ENCODE measurements at places on chromosomes 3 and 15.

GRCh38 chr3:150314248-150315004 lies 93.7 kb upstream of the TSC22D2 start:
- DNase-seq, result no peak

- DNase-seq, result no peak
Measured at GRCh38 chr3:53518495-53518981, 24.1 kb downstream of the CACNA1D start.

DNA sequence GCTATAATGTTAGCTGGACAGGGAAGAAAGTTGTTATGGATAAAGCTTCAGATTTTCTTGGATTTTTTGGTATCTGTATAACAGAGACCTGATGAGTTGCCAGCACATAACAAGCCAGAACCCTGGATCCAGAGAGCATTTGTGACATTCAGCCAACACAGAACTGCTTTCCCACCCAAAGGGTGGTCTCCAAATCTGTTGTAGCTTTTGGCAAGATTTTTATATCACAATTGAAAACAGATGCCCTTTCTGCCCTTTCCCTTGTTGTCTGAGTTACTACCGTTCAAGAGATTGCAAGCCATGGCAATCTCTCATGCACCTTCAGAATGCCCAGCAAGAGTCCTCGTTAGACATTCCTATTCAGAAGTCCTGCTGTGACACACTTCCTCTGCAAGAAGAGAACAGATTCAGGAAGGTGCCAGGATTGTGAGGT lies 107.6 kb upstream of the FGF7 start:
- no peak for DNase-seq

DNA sequence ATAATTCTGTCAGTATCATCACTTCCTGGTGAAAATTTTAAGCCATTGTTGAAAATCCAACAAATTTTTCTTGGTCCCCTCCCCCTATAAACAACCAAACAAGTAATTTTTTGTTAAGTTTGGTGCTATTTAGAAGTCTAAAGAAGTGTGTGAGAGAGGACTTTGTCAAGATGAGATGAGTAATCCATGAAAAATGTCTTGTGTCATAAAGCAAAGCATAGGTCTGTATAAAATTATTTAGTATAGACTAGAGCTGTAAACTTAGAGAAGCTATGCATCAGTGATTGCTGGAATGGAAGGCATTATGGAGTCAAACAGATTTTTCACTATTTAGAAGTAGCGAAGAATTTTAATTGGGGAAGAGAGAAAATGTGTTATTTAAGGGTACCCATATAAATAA lies 31.4 kb downstream of the MAPK6 start:
- DNase-seq, result no peak

GRCh38 chr15:35061161-35061824 lies 23.8 kb downstream of the NANOGP8 start:
- DNase-seq, result peak; percentile 34

DNA sequence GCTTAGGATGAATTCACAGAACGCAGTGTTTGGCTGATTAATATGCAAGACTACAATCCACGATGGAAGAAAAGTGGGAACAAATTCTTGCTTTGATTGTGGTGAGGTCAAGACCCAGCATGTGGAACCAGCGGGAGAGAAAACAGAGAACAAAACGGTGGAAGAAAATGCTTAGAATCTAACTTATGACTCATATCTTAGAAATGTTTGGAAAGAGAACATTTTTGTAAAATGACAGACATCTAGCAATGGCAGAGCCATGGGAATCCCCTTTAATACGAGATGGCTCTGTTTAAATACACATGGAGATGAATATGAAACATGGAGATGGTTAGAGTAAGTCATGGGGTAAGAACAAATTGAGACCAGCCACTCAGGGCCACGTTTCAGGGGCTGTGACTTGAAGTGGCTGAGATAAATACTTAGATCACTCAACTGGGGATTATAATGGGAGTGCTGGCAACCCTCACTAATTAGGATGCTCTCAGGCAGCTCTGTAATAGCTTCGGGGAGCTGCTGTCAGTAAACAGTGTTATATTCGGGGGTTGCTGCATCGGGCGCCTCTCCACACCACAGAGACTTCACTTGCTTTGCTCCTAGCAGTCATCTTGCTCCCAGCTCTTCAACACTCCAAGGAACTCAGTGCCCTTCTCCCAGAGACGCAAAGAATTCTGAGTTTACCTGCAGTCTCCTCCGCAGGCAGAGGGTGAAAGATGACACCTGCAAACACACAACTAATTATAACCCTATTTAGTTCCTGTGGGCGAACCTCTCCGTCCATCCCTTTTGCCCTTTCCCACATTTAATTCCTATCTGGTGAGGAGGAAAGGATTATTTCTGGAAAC lies 68.0 kb upstream of the ONECUT1 start:
- DNase-seq, result no peak

DNA sequence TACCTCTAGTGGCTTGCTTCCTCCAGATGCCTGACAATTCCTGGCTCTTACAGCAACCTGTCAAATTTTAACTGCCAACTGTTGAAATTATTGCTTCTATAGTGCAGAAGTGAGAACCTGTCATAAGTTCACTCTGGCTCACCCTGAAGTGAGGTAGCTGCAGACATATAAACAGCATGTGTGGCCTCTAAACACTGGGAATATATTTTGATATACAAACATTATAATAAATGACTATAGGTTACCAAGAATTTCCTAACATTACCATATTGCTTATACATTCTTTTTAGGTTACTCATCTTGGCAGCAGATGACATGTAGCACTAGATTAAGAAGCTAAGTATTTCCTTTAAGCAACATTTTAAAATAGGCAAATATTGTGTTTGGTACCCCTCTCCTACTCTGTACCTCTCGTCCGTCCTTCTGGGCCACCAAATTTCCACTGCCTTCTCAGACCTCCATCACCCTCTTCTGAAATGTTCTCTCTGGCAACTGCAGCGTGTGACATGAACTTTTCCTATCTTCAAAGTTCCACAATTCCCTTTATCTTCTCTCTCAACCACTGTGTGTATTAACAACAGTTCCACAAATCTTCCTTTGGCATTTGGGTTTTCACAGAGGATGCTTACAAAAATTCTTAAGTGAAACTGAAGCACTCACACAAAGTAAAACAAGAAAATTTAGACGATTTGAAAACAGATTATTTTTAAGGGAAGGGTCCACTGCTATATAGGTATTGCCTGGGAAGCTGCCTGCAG lies 15.3 kb upstream of the XXYLT1 start:
- no peak for DNase-seq

DNA sequence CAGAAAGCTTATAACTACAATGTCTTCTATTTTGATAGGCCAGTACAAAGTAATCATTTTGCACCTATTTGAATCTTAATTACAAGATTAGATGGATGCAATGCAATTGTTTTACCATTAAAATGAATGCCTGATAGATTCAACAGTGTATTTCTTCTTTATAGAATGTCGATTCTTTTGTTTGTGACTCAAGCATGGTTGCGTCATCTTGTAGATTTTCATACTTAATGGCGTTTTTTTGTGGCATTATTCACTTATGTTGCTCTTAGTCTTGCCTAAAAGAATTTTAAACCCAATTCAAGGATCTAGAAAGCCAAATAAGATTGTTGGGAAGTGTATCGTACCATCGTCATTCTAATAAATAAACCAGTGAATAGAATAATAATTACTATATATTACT lies 21.4 kb downstream of the ZBTB38 start:
- DNase-seq, result no peak

GRCh38 chr15:39868396-39868795 lies 51.7 kb downstream of the GPR176 start:
- DNase-seq, result no peak

GRCh38 chr3:20246662-20247061 lies 60.7 kb upstream of the SGO1 start:
- DNase-seq, result no peak

GRCh38 chr3:15581471-15582394 lies 19.6 kb downstream of the HACL1 start:
- no peak for DNase-seq

GRCh38 chr15:69725957-69726356 lies 273.3 kb downstream of the RPLP1 start:
- DNase-seq, result no peak

DNA sequence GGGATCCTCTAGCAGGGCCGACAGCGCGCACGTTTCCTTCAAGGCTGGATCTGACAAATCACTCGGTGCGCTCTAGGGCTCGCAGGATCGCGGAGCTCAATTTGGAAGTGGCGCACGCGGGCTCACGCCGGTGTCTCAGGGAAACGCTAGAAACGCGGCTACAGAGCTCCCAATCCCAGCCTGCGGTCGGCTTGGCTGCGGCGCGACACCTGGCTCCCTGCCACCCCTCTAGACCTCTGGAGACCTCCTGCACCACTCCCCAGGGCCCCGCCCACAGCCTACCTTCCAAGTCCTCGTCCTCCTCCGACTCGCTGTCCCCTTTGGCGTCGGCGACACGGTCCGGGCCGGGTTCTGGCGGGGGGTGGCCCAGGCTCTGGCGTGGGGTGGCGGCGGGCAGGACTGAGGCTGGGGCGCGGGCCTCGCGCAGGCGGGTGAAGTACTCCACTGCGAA lies 596 bp downstream of the PRKAR2A start:
- peak; percentile 81 for DNase-seq

- DNase-seq, result no peak
Measured at GRCh38 chr15:28994142-28994830, 108.5 kb downstream of the APBA2 start.

- peak; percentile 71 for DNase-seq
Measured at GRCh38 chr15:96362755-96363651, 32.5 kb downstream of the NR2F2 start.

- no peak for DNase-seq
Measured at GRCh38 chr15:55990998-55991397, 2.4 kb downstream of the NEDD4 start.

DNA sequence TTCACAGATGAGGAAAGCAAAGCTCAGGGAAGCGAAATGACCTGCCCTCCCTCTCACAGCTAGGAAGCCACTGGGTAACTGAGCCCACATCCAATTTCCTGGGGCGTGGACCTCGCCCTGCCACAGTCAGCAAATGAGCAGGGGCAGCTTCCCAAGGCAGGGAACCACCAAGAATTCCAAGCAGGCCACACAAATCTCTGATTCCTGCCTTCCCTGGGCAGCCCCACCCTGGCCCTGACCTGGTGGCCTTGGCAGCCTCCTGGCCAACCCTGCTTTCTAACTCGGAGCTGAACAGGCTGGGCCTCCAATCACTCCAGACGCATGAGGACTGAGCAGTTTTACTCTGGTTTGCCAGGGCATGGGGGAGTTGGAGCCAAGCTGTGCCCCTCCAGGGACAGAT lies 203.7 kb upstream of the TLE3 start:
- DNase-seq, result no peak

GRCh38 chr3:174417573-174417972 lies 441.6 kb upstream of the NAALADL2 start:
- DNase-seq, result no peak

- no peak for DNase-seq
Measured at GRCh38 chr3:77412584-77412983, 372.7 kb downstream of the ROBO2 start.

All from H1 (cell line).